ENCODE measurements at places on chromosomes 7 and 10.

DNA sequence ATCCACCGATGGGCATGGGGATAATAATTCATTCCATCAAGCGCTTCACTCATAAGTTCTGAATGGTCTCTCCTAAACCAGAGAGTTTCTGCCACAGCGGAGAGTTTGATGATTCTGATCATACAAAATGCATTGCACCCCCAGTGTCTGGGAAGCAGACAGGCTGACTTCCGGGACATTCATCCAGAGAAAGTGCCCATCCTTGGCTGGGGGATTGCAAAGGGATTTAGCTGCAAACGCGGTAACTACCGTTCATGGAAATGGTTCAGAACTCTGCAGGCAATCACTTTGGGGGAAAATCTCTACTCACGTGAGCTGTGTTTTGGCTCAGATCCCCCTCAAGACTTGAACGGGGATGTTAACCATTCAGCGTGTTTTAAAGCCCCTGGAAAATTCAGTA, 33.4 kb upstream of the CALN1 start:
- H3K27me3 ChIP-seq, result no peaks in the 10 kb centered on the region
- no peaks in the 10 kb centered on the region for H3K4me1 ChIP-seq
- DNase-seq, result no peak
- no peak overlapping the region for H3K27ac ChIP-seq
- H3K36me3 ChIP-seq, result no peaks in the 10 kb centered on the region

GRCh38 chr7:150432915-150433892, 17.2 kb upstream of the GIMAP8 start:
- peaks cover 20% of the 10 kb centered on the region for H3K27me3 ChIP-seq
- H3K27ac ChIP-seq, result no peak overlapping the region
- H3K4me1 ChIP-seq, result no peaks in the 10 kb centered on the region
- peak; percentile 67 for DNase-seq

DNA sequence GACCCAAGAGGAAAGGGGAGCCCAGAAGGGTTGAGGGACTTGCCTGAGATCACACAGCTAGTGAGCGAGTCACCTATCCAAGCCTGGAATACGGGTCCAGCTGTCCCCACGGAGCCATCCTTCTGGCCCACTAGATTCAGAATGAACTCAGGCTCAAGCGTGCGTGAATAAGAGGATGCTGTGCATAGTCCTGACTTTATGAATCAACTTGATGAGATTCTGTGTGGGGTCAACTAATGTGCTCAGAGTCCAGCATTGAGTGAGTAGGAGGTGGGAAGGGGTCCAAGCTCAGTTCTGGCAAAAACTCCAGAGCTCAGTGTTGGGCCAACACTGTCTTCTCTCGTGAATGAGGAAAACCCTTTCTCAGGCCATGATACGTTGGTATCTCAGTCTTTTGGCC, 41.4 kb downstream of the CAMK1D start:
- H3K27me3 ChIP-seq, result no peaks in the 10 kb centered on the region
- no peaks in the 10 kb centered on the region for H3K36me3 ChIP-seq
- H3K4me3 ChIP-seq, result no peak overlapping the region
- peak overlapping the region; percentile 54 for H3K27ac ChIP-seq

DNA sequence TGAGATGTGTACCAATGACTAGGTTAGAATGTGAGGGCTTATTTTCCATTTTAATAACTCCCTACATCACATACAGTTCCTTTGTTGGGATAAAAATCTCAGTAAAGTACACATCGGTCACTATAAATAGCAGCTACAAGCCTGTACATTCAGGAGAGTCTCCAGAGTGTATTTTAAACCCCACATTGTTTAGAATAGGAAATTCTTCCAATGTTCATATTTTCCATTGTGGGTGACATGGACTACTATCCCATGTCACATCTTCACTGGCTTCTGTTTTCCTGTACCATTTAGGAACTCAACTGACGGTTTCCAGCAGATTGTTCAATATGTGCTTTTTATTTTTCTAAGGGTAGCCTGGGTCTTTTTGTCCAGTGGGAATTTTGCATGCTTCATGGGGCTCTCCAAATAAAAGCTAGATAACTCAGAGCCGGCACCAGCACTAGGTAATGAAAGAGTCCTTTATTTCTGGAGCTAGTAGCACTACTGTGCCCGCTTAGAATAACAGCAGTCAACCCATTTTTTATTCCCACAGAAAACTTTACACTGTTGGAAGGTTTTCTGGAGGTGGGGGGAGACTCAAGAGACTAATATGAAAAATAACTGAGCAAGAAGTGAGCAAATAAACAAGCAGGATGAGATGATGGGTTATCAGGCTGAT, 100.5 kb downstream of the CALD1 start:
- no peaks in the 10 kb centered on the region for H3K27me3 ChIP-seq
- no peak overlapping the region for H3K4me3 ChIP-seq
- peak overlapping the region; percentile 12 for H3K27ac ChIP-seq

GRCh38 chr7:129257168-129257567, 32.3 kb downstream of the AHCYL2 start:
- no peak overlapping the region for H3K4me3 ChIP-seq
- no peaks in the 10 kb centered on the region for H3K36me3 ChIP-seq
- H3K27me3 ChIP-seq, result no peaks in the 10 kb centered on the region
- no peak overlapping the region for H3K27ac ChIP-seq
- DNase-seq, result no peak

Data from tibial artery (tissue), 4 donors.